ENCODE measurements at places on chromosomes 2 and 18.

- DNase-seq: no peak
These were observed 44.4 kb upstream of the PEX13 start for GRCh38 chr2:60972889-60973656.

DNA sequence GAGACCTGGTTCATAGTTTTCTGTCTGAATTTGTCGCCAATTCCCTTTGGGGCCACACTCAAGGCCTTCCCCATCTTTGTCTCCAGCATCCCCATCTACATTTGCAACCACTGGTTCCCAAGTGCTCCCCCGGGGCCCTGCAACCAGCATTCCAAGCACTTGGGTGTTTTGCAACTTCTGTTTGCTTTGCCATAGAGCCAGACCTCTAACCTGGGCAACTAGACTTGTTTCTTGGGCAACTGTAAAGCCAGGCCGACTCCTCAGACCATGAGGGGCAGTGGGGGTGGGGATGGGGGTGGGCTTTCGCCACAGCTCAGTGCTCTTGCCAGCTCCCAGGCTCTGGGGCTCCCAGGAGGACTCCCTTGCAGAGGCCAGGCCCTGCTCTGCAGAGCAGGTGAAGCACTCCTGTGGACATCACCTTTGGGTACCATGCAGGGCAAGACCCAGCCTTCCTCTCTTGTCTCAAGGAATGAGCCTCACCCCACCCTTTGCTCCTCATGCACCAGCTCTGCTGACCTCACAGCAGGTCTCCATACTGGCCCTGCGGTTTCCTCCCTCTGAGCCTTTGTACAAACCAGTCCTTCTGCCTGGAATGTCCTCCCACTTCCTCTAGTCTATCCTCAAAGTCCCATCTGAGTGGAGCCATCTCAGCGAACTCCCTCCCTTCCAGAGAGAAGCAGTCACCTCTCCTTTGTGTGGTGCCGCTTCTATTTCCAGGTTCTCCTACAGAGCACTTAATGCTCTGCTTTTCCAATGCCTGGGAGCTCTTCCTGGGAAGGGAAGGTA lies 126.7 kb upstream of the MYCN start:
- no peak for DNase-seq

GRCh38 chr2:98498703-98499440 lies 54.2 kb downstream of the INPP4A start:
- no peak for DNase-seq

DNA sequence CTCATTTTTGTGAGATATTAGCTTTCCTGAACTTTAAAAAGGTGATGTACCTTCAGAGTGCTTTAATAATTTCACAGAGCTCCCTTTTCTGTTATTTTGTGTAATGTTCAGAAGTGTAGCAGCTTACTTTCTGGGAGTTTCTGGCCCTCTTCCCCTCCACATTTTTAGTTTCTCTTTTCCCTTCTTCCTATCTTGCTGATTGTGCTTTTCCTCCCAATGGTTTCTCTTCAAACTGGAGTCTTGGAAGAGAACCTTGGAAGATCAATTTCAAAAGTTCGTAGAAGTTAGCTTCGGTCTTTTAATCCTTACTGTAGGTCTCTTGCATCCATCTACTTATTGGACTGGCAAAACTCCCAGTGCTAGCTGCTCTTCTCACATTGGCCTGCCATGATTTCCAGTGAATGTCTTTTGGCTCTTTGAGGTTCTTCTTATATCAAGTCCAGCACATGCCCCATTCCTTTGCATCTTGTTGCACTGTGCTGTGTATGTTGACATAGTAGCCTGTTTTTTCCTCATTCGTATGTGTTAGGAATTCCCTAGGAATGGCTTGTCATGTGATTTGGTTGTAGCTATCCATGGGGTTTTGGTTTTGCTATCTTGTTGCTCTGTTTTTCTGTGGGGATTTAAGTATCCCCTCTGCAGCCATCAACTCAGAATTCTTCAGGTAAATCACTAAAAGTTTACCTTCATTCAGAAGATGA lies 7.8 kb downstream of the CCNT2 start:
- no peak for DNase-seq

DNA sequence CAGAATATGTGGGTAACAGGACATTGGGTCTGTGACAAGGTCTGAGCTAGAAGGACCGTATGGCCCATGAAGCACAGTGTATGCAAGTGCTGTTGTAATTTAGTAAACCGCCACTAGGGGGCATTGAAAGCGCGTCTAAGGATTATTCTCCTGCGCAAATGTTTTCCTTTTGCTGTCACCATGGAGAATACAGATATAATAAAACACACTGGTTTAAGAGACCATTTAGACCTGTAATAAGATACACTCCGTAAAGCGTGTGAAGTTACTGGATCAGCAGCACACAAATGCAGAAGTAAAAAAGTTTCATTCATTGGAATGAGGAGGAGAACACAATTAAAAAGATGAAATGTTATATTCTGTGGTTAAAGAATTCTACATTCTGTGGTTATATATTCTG lies 272.4 kb downstream of the AGAP1 start:
- peak; percentile 10 for DNase-seq

DNA sequence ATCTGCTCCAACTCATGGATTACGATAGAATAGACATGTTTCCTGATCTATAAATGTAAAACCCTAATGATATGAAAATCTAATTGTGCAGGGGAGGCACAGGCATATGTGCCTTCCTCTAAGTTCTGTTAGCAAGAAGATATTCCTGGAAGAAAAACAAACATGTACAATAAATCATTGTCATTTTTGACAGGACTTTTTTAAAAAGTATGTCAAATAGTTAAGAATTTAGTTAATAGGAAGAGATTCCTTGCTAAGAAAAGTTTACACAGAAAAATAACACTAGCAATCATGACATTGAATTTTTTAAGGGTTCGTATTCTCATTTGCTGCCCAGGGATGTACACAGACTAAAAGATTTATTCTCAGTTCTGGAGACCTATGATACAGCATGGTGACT lies 15.3 kb upstream of the CREB1 start:
- DNase-seq: no peak
